ENCODE measurements at places on chromosomes 1 and 21. TPM values are rescaled to one million over a fixed set of nuclear protein-coding genes. Genes with fewer than 3 reads are reported as not detected.

DNA sequence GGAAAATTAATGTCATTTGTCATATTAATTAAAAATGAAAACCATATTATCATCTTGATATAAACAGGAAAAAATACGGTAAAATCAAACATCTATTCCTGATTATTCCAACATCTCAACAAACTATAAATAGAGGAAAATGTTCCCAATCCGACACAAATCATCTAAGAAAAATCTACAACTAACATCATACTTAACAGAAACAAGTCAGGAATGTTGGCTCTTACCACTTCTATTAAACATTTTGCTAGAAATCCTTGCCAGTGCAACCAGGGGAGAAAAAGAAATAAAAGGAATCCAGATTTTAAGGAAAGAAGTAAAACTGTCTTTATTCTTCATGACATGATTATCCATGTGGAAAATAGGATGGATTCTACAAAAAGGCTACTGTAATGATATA is 77.0 kb upstream of the IRF2BP2 start:
- no peak for DNase-seq

GRCh38 chr1:212060632-212061472 is 25.3 kb downstream of the DTL start:
- no peak for DNase-seq

DNA sequence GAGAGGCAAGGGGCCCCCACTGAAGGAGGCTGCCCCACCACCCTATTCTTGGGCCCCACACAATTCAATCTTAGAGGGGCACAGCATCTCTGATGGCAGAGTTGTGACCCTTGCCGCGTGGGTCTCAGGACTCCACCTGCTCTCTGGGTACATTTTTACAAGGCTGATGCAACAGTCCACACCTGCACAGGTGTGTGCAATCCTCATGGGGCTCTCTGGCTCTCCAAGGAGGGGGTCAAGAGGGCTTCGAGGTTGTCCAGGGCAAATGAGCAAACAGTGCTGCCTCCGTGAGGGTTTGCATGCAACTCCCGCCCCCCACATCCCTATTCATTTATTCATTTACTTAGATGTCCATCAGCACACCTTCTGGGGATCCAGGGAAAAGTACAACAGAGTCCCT is 81.6 kb upstream of the IFFO2 start:
- no peak for DNase-seq

GRCh38 chr1:54234284-54234683 is 34.3 kb downstream of the MRPL37 start:
- DNase-seq = no peak

Gene KIAA0040
- polyA plus RNA-seq = 12.4 TPM

- no peak for DNase-seq
Observed at GRCh38 chr1:167056529-167057231, 33.5 kb downstream of the GPA33 start.

Gene MAP1LC3C
- polyA plus RNA-seq = 1.0 TPM

- DNase-seq = no peak
Observed at GRCh38 chr1:101295209-101295608, 58.4 kb downstream of the S1PR1 start.

DNA sequence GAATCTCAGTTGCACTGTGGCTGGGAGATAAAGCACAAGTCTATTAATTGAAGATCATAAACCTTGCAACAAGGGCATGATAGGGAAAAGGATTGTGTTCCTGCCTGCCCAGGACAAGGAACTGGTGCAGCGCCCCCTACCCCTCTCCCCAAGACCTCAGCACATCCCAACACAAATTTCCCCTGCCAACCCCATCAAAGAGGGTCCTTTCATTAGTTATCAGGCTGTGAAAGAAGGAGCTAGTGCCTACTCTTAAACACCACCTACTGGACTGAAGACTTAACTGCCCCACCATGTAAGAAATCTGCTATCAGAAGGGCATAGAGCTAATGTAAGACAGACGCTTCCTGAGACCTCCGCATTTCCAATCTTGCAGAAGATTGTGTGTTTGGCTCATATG is 372.6 kb downstream of the AGBL4 start:
- DNase-seq = no peak

Gene ERICH3
- polyA plus RNA-seq = 0.61 TPM

- no peak for DNase-seq
Observed at GRCh38 chr1:28439320-28439719, 66.5 kb upstream of the RCC1 start.

DNA sequence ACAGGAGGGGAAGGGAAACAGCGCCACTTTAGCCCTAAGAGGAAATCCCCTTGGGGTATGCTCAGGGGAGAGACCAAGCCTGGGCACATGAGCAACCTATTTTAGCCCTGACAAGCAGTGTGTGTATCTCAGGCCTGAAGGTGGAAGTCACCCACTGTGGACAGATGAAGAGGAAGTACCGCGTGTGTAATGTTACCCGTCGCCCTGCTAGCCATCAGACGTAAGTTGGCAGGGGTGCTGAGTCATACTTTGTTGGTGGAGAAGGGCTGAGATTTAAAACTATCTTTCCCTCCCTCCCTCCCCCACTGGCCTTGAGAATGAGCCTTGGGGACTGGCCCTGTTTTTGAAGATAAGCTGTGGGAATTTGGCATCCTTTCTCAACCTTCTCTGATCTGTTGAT is 11.2 kb downstream of the AGO1 start:
- DNase-seq = no peak

DNA sequence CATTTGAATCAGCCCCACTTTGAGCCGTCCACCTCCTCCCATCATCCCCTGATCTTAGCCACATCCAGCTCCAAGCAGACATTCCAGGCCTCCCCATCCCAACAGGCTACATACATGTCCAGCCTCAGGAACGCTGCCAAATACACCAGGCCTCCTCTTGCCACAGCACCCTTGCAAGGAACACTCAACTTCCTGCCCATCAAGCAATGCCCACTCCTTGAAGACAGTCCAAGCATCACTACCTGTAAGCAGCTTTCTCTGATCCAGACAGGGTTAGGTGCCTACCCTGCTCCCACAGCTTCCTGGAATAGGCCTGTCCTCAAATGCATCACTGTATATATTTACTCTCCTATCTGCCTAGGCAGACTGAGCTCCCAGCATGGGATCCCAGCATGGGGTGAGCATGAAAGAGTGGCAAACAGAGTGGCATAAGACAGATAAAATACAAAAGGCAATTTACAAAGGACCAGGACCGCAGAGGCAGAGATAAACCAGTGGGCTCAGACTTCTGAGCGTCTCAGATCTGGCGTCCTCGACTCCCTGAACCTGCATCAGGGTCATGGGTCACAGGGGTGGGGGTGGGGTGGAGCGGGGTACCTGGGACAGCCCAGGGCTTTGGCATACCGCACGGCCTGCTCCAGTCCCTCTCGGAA is 816 bp downstream of the HYI start:
- DNase-seq = no peak

Gene LYSMD1
- 20.1 TPM for polyA plus RNA-seq

Gene CCDC27
- polyA plus RNA-seq = 0.32 TPM

Gene CFHR4
- not detected for polyA plus RNA-seq

GRCh38 chr1:157682710-157683437 is 17.7 kb downstream of the FCRL3 start:
- DNase-seq = no peak

Gene LCE1D
- polyA plus RNA-seq = not detected

DNA sequence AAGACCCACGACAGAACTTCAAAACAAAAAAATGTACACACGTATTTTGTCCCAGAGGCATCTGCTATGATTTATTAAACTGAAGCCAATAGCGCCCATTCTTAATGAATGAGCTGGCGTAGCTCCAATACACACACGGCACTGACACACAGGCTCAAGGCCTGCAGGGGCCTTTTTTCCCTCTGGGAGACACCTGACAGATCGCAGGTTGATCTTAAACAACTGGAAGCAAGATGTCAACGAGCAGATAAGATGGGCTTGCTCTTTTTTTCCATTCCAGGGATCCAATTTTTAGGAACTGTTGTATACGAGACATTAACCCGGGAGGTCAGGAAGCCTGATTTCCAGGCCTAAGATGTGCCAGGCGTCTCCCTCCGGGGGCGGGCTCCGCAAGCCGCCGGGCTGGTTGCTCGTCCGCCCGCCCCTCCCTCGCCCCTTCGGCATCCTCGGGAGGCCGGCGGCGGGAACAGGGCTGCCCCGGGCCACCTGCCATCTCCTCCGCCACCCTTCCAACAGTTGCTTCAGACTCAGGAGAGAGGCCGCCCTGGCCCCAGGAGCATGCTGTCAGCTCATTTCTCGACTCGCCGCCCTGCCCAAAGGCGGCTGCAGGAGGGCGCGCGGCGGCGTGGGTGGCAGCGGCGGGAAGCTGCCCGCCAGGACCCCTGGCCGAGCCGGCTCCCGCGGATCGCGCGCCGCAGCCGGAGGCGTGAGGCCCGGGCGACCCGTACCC is 735 bp downstream of the TTC13 start:
- DNase-seq = no peak

GRCh38 chr1:150535511-150536287 is 13.5 kb upstream of the ADAMTSL4 start:
- DNase-seq = no peak

DNA sequence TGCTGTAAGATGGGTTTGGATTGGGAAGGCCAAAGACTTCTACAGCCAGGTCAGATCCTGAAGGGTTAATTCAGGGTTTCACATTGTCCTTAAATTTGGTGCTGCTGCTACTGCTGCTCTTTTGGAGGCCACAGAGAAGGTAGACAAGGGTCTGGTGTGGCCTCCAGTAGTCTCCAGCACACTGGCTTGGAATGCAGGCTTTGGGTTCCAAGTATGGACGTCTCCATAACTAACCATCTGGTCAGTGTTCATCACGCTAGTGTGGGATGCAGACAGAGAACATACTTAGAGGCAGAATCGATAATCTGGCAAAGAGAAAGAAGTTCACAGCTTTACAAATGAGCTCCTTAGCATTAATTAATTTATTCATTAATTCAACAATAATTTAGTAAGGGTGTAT is 154.1 kb downstream of the ZBTB18 start:
- DNase-seq = no peak

Gene KRTAP7-1
- not detected for polyA plus RNA-seq

DNA sequence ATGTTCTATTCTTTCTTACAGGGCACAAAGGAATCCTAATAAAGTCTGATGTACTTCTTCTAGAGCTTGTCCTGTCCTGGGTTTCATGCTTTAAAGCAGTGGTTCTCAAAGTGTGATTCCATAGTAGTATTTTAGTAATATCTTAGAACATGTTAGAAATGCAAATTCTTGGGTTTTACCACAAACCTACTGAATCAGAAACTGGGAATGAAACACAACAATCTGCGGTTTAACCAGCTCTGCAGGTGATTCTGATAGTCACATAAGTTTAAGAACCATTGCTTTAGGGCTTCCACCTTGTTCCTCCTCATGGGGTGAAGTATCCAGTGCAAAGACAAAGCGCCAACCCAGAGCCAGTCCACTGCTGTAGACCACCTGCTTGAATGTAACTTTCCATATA is 41.1 kb downstream of the NGF start:
- no peak for DNase-seq

Gene EFNA1
- 78.9 TPM for polyA plus RNA-seq

DNA sequence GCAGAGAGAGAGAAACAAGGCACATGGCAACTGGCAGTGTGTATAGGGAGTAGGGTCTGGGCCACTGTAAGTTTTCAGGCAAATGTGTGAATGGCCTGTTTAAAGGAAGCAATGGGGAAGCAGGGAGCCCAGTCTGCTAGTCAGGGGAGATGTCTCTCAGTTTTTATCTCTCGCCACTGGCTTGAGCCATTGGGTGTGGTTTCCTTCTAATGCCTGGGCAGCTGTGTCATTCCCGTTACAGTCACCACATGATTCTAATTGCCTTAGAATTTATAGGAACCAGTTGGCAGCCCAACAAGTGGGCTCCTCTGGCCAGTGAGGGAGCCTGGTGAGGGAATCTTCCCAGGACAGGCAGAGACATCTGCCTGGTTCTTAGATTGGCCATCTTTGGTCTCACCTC is 182.4 kb downstream of the DISC1 start:
- DNase-seq = no peak
